ENCODE measurements at places on chromosomes 4 and X.

GRCh38 chr4:59457576-59457975 lies 1742.5 kb upstream of the ADGRL3 start:
- no peak for DNase-seq

DNA sequence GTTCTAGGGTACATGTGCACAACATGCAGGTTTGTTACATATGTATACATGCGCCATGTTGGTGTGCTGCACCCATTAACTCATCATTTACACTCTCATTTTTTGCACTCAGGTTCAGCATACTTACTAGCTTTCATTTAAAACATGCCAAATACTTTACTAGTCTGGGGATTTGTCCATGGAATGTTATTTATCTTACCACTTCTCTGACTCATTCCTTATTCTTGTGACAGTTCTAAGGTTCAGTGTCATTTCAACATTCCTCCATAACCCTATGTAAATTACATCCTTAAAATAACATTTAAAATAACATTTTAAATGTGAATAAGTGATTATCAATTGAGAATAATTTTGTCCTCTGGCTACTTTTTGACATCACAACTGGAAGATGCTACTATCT lies 19.5 kb upstream of the SYTL5 start:
- DNase-seq, result no peak

GRCh38 chr4:185513489-185514181 lies 21.7 kb downstream of the PDLIM3 start:
- DNase-seq, result no peak

DNA sequence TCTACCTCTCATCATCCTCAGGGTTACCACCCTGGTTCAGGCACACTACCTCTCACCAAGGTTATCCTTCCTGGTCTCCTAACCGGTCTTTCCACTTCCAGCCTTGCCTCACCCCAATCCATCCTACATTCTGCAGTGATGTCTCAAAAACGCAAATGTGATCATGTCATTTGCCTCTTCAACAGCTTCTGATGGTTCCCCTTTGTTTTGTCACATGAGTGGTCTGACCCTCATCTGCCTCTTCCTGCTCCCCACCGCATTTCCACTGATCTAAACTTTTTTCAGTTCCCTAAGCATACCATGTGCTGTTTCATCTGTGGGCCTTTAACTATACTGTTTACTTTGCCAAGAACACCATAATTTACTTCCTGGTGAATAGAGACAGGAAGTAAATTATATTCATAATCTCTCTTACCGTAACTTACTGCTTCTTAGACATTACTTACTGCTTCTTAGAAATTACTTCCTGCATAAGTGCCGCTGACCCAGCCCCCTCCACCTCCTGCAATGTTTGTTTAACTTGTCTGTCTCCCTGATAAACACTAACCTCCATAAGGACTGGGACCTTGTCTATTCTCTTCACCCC lies 27.1 kb upstream of the NSUN7 start:
- DNase-seq, result peak; percentile 39

DNA sequence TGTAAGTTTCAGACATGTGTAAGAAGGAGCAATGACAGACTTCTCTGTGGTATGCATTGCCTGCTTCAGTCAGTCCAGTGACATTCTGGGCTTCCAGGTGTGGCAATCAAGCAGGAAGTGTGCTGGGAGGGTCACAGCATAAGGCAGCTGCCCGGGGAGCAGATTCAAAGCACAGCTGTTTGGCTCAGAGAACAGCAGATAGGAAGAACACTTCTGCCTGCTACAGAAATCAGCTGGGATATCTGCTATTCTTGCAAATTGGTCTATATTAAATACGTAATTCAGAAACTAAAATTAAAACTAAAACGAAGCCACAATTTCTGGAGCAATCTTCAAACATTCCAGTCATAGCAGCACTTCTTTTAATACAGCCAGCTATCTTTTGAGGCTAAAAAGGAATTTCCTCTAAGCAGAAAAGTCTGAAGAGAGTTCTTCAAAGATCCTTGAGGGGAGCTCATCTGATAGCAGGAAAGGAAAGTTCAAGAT lies 47.5 kb upstream of the GALNT7 start:
- DNase-seq, result peak; percentile 30
